NCI-H1092 (cell line): ENCODE measurements at places on chromosomes 2 and 18.

DNA sequence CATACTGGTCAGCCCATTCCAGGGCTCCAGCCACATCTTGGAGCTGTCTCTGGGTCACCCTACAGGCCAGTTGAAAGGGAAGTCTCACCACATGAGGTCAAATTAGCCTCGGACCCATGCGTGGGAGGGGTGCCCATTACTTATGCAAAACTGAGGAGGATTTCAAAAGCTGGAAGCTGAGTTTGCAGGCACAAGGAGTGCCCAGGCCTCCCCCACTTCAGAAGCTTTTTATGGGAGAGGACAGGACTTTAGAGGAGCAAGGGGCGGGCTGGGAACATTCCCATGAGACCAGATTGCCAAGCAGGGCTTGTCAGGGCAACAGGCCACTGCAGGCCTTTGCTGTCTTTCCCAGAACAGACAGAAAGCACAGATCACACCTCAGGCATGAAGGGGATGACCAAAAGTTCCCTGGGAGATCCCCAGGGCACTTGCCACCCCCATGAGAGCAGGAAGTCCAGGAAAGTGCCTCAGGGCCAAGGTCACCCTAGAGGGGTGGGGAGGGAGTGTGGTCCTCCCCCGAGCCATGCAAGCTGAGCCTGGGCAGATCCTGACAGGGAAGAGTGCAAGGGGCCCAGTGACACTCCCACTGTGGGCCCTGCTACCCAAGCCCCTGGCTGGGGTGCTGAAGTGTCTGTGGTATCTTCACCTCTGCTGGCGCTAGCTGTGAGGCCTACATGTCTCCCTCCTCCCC lies 267.7 kb downstream of the BCL11A start:
- no peak for DNase-seq

- no peak for DNase-seq
Measured at GRCh38 chr18:50619861-50620275, 60.0 kb downstream of the MAPK4 start.

DNA sequence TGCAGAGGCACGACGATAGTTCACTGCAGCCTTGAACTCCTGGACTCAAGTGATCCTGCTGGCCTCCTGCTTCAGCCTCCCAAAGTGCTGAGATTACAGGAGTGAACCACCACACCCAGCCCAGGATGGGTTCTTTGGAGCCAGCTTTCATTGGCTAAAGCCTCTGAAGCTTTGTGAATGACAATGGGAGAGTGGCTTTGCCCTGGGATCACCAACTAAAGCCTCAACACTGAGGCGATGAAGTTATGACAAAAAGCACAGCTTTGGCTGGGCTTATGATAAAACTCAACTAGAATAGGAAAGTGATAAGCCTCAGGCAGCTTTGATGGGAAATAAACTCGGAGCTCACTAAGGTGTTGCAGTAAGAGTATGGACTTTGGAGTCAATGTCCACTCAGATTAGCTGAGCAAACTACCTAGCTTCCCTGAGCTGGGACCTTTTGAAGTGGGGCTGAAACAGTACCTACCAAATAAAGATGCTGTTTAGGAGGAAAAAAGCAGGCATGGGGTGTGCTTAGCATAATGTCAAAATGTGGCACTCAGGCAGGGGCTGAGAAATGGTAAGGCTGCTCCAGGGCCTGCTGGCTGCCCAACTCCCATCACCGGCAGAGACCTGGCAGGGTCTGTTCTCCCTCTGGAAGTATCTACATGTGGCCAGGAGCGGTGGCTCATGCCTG lies 4.3 kb downstream of the TMEM127 start:
- DNase-seq: no peak

DNA sequence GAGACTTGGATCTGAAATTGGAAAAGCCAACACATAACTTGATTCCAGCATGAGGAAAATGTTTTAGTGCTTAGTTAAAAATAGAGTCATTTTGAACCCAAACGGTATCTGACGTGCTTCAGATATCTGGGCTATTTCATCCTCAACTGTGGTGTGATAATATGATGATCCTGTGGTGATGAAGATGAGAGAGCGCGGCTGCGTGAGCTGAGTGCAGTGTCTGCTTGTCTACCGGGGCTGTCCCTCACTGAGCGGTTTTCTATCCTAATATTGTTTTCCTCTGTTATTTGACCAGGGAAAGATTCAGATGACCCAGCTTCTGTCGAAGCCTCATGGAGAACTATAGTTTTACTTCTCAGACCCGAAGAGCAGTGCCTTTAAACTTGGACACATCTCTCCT lies 5.8 kb downstream of the TWIST2 start:
- no peak for DNase-seq

- DNase-seq: no peak
Measured at GRCh38 chr2:144320491-144320890, 199.4 kb downstream of the ZEB2 start.

- no peak for DNase-seq
Measured at GRCh38 chr18:62766266-62766665, 50.9 kb downstream of the PHLPP1 start.

DNA sequence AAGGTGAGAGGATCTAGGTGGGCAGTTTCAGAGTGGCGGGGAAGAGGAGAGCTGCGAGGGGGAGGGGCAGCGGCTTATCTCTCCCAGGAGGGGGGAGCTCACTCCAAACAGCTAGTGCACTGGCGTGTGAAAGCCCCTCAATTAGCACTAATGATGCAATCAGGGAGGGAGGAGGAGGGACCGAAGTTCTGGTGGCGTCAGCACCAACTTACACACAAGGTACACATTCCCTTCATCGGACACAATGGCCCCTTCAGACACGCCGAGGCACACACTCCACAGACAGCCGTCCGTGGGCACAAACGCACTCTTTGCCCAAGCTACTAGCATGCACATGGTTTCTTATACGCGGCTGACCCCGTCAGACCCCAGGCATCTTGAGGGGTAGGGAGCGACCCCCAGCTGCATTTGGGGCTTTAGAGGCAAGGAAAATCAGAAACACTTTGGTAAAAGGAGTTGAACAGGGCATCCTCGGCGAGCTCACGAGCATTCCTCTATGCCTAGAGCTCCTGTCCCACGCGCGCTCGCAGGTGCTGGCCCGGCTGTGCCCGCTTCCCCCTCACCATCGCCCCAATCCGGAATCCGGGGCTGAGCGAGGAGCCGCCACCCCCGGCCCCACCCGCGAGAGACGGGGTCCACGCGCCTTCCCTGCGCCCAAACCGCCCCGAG lies 868 bp upstream of the PKDCC start:
- peak; percentile 15 for DNase-seq

- DNase-seq: no peak
Measured at GRCh38 chr18:10750191-10751035, 224.6 kb downstream of the NAPG start.

DNA sequence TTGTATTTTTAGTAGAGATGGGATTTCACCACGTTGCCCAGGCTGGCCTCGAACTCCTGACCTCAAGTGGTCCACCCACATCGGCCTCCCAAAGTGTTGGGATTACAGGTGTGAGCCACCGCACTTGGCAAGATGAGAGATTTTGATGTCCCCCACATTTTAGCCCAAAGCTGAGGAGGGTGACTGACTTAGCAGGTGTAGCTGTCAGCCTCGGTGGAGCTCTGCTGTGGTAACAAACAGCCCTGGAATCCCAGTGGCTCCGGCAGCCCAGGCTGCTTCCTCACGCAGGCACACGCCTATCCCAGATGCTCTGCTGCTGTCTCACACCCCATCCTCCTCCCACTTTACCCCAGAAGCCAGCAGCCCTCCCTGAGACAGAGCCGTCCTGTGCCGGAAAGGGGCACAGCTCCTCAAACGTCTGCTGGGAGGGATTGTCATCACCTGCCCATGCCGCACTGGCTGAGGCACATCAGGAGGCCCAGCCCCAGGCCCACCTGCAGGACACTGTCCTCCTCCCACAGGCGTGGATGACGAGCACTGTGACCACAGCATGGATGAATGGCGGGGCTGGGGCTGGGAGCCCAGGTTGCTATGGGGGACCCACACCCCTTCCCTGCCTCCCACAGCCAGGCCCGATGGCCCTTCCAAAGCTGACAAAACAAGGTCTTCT lies 10.6 kb upstream of the BOK start:
- DNase-seq: no peak

- DNase-seq: no peak
Measured at GRCh38 chr2:135985826-135986393, 484 bp upstream of the DARS1 start.

DNA sequence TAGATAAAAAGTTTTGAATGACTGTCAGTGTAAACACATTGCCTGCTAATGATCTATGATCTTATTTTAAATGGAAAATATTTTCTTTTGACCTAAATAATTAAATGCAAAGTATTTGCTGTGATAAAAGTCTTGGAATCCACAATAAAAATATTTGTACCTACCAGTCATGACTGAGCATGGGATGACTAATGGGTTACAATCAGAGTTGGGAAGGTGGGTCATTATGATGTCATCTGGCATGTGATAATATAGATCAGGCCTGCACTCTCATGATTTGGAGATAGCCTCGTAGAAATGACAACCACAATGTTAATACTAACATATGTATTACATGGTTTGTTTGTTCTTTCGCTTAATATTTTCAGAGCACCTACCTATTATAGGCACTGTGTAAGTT lies 848.8 kb upstream of the KLHL29 start:
- DNase-seq: no peak

GRCh38 chr2:120908314-120908975 lies 172.8 kb downstream of the GLI2 start:
- no peak for DNase-seq

- no peak for DNase-seq
Measured at GRCh38 chr2:207719008-207719407, 7.6 kb downstream of the CCNYL1 start.

- DNase-seq: no peak
Measured at GRCh38 chr2:187873132-187873531, 318.9 kb upstream of the TFPI start.

- DNase-seq: no peak
Measured at GRCh38 chr2:105781274-105781978, 36.7 kb downstream of the NCK2 start.

DNA sequence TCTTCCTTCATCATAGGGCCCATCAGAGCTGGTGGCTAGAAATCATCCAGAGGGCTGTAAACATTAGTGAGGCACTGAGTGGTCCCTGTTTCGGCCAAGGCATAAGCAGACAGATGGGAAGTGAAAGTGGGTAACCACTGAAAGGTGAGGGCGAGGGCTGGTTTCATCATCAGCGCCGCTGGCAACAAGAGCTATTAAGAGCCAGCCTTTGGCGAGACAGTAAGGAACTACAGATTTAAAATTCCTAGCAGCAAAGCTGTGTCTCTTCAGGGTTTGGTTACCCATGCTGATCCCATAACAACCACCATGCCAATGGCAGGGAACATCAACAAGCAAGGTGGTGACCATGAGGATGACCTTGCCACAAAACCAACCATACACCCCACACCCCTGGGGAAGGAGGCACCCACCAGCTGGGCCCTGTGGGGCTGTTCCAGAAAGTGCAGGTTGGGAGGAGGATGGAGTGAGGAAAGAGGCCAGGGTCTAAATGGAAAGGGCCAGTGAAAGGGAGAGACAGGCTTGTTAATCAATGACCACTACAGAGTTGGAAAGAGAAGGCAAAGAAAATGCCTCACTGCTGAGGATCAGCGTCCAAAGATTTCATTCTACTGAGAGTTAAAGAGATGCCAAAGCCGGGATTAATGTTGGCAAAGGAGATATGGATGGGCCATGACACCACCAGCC lies 9.0 kb upstream of the SLC20A1 start:
- DNase-seq: no peak

DNA sequence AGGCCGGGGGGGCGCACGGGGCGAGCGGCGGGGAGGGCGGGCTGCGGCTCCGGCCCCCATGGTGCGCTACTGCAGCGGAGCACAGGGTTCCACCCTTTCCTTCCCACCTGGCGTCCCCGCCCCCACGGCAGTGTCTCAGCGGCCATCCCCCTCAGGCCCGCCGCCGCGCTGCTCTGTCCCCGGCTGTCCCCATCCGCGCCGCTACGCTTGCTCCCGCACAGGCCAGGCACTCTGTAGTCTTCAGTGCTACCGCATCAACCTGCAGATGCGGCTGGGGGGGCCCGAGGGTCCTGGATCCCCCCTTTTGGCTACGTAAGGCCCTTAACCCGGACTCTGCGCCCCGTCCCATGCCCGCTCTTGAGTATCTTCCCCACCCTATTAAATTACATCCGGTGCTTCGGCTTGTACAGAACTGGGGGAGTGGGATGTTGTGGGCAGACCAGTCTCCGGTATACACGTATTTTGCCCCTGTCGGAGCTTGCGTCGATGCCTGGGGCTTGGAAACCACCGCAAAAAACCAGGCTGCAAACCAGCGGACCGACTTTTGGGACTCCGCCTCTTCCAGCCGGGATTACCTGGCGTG lies 598 bp upstream of the WBP1 start:
- peak; percentile 76 for DNase-seq

DNA sequence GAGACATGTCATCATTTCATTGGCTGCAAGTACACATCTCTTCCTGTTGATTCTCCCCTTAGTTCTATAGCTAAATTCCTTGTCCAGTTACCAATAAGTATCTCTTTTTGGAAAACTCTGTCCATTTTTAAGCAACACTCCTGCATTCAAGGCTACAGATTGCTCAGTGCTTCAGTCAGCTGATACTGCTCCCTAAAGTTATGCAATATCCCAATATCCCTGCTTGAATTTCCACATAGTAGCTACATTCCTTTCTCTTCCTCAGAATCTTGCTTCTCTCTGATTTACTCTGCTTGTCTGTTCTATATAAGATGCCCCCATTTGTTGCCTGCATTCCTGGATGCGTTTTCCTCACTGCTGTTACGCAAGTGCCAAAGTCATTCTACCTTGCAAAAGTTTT lies 109.8 kb downstream of the PARD3B start:
- no peak for DNase-seq

DNA sequence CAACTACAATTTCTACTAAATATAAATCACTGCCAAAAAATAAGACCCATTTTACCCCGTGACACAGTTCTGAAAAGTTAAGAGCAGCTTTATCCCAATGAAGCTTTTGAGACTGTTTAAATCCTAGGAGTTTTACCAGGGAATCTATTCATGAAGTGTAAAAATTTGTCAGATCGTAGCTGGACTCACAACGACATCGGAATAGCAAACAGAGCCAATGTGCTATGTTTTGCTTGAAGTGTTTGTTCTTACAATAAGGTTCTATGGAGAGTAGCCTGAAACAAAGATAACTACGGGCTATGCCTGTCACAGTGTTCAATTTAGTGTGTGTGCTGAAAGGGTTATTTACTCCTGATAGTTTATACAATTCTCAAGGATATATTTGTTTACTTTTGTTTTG lies 78.5 kb upstream of the L3MBTL4 start:
- DNase-seq: no peak

DNA sequence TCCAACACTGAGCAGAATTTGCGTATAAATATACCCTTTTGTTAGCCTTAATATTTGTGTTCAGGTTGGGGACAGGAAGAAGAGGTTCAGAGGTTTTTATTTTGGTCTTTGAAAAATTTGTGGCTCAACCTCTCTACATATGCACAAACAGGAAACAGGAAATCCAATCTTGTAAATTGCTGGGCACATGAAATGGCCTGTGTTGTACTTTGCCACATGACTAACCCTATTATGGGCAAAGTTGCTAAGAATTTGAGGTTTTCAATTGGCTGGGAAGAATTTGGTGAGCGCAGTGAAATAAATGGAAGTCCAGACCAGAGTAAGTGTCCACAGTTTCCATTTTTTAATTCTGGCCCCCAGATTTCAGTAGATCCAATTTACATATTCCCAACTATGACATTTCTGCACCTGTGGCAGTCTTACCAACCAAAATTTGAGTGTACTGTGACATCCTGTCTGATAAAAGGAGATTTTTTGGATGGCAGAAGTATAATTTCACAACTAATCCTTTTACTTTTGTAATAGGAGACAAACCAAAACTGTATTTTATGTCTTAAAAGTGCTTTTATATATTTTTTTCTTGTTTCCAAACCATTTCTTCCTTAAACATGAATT lies 63.6 kb downstream of the COX7A2L start:
- no peak for DNase-seq
